Stimulated activated CD8-positive, alpha-beta memory T cell treated with anti-CD3 and anti-CD28 coated beads, Interleukin-12 subunit alpha, Interleukin-12 subunit beta, amount 100 ng/mL, for 4 hours (primary cell): ENCODE measurements at places on chromosomes 2 and 18.
A peak's percentile ranks its signal among the peaks of the same experiment; 100 is the strongest.

GRCh38 chr2:222142027-222142426 lies 156.8 kb downstream of the PAX3 start:
- no peak for DNase-seq

GRCh38 chr18:50162486-50163304 lies 32.3 kb downstream of the MYO5B start:
- DNase-seq = no peak

GRCh38 chr2:20504174-20504573 lies 57.3 kb downstream of the RHOB start:
- no peak for DNase-seq

- no peak for DNase-seq
Observed at GRCh38 chr2:390959-391358, 103.1 kb upstream of the ALKAL2 start.

- no peak for DNase-seq
Observed at GRCh38 chr2:119156105-119156890, 2.3 kb downstream of the C1QL2 start.

DNA sequence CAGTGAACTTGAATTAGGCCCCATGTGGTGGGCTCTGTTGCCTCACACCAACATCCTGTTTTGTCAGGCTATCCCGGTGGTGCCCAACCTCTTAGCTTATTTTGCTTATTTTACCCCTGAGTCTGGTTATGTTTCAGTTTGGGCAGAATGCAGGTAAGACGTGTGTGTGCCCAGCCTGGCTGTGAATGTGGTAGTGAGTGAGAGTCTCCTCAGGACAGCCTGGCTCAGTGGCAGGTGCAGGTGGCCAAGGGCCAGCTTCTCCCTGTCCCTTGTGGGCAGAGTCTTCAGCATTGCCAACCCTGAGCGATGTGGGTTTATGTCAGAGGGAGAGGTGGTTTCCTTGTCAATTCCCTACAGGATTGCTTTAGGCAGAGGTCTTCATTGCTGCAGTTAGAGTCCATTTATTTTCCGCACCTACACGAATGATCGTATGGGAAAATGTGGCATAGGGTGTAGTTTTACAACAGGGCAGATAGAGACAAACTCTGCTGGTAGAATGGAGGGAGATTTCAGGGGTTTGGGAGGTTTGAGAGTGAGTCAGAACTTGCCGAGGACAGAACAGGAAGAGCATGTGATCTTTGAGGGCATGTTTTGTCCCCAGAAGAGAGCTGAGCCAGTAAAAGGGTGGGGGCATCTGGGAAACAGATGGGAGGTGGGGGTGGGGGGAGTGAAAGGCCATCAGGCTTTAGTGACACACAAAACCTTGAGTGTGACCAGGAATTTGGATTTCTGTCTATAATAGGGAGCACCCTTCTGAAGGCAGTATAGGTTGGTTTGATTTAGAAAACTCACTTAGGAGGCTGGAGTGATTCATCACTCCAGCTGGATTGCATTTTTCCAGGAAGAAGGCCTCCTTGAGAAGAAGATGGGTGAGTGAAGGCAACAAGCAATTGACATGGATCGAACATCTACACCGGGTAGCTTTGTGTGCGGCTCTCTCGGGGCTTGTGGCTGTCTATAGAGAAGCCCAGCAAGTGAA lies 156.2 kb upstream of the CELF4 start:
- no peak for DNase-seq

- peak; percentile 19 for DNase-seq
Observed at GRCh38 chr18:76801567-76802505, 20.5 kb upstream of the ZNF236 start.
